HCT116 (cell line): ENCODE measurements at places on chromosomes 5 and 9.

DNA sequence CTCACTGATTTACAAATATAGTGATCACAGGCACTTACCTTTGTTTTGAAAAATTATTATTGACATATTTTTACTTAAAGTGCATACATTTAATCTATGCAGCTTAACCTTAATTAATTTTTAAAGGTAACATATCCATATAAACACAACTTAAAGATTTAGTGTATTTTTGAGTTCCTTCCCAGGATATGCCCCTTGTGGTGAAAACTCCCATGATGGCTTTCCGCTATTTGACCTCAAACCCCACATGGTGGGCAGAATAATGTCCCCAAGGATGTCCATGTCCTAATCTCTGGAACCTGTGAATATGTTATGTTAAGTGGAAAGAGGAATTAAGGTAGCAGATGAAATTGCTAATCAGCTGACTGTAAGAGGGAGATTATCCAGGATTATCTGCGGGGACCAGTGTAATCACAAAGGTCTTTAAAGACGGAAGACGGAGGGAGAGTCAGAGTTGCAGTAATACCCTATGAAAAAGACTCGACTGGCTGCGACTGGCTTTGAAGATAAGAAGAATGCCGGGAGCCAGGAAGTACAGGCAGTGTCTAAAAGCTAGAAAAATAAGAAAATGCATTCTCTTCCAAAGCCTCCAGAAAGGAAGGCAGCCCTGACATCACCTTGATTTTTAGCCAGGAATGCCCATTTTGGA, 193.9 kb downstream of the ICE1 start:
- no peak for DNase-seq

DNA sequence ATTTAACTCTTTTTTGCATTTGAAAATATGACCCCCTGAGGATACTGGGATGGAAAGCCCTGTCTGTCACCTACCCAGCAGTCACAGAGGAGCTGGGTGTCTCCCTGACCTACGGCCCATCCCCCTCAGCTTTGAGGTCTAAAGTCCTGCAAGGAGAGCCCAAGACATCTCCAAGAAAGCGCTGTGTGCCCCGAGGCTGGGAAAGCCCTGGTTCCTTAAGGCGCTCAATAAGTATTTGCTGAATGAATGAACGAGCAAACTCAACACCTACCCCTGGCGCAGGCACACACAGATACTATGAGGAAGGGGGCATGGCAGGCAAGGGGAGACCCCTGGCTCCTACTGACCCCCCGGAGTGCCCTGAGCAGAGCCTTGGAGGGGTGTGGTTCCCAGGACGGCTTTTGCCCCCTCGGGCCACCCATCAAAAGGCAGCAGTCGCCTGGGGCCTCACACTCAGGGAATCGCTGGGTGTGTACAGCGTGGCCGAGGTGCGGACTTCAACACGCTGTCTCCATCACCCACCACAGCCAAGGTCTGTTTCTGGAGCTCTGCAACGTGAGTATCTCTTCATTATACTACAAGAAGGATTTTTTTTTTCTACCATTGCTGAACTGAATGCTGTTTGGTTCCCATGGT, 211.6 kb downstream of the ERCC6L2 start:
- DNase-seq: no peak

DNA sequence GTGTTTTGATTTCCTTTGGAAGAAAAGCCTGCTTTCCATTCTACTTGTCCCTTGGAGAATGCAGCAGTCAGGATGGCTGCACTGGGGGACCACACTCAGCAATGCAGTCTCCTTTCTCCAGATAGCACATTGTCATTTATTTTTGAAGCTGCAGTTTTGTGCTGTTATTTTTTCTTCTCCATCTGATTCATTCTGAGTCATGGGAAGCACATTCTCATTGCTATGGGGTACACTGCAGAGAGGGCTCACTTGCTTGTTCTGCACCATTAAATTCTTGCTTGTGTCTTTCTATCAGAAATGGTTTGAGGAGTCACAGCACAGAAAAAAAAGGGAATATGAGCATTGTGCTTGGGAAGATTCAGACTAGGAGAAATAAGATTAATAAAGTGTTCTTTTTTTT, 39.7 kb upstream of the POC5 start:
- no peak for DNase-seq

- peak; percentile 15 for DNase-seq
Measured at GRCh38 chr9:126420643-126421564, 94.3 kb downstream of the MVB12B start.

- DNase-seq: no peak
Measured at GRCh38 chr5:5678909-5679308, 256.4 kb downstream of the ICE1 start.

DNA sequence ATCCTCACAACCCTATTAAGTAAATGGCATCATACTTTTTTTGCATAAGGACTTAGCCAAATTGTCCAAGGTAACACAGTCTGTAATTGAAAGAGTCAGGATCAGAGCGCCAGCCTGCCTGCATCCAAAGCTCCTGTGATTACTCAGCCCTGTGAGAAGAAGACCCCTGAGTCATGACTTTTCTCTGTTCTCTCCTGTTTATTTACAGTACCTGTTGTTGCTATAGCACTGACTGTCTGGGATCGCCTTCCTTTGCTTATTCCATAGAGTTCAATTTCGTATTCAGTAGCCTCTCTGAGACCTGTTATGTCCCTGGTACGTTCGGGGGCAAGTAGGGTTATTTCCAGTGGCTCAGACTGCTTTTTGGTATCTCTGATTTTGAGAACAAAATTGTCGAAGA, 71.8 kb downstream of the TNC start:
- DNase-seq: no peak

GRCh38 chr5:22431840-22432239, 421.3 kb downstream of the CDH12 start:
- no peak for DNase-seq
